Head of caudate nucleus (tissue), 42 donors: ENCODE measurements at places on chromosomes 12 and 14.

DNA sequence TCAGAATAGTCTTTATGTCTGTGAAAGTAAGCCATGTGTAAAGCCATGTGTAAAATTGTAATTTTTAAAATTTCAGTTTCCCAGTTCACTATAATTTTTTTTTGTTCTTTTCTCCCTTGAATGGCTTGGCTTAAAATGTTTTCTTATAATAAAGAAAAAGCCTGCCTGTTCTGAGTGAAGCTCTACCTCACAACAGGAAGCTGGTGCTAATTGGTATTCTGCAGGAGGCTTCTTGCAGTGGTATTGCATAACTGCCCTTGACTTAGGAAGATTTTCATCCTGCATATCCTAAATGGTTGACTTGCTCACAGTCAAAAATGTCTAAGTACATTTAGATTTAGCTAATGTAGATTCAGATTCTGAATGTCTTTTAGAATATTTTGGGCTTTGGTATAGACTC, 49.5 kb downstream of the ATP2A2 start:
- no peak for DNase-seq

DNA sequence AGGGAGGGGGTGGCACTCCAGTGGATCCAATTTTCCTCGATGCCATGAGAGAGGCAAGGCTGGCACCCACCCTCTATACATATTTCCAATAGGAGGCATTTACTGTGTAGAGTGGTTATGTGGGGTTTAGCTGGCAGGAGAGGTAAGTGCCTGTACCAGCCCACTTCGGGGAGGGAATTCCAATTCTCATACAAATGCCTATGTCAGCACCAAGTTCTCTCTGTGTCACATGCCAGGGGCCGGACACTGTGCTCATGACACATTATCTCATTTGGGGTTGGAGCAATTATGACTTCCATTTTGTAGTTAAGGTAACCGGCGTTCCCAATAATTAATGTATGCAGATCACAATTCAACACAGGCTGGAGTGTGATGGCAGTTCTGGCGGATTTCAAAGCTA, 284.3 kb downstream of the KSR2 start:
- DNase-seq, result no peak

DNA sequence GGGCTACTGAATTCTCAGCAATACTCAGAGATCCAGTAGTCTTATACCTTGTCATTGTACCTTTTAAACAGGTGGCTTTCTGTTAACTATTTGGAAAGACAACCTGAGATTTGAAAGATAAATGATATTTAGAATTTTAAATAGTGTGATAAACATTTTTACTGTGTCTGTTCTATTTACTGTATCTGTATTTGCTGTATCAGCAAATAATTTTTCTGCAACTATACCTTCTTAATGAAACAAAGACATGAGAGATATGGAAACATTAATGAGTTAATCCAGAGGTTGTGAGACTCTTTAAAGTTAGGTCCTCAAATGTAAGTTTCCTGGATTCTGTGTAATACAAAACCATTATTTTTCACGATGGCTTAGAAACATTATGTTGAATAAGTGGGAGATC, 249.6 kb downstream of the CCDC59 start:
- no peak for DNase-seq

GRCh38 chr12:123595729-123596128, 6.2 kb upstream of the DDX55 start:
- no peak for DNase-seq

- DNase-seq, result no peak
These were observed 216.8 kb downstream of the ZFP36L1 start for GRCh38 chr14:68576031-68576430.

GRCh38 chr12:82474181-82474797, 116.0 kb downstream of the METTL25 start:
- no peak for DNase-seq

- no peak for DNase-seq
These were observed 17.5 kb downstream of the DYRK4 start for GRCh38 chr12:4579305-4580102.

DNA sequence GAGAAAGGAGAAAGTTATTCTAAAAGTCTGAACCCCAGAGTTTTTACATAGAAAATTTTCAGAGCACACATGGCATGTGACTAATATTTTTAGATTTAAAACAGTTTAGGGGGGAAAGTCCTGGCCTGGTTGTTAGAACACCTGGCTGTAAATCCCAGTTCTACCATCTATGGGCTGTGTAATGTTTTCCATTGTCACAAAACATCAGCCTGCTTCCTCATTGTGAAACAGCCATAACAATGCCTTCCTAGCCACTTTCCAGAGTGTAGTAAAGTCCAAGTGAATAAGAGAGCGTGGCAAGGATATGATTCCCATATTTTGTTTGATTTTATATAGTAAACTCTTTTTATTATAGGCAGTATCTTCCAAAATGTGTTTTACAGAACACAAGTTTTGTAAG, 310.0 kb upstream of the DCN start:
- DNase-seq, result no peak

- no peak for DNase-seq
These were observed 911.7 kb upstream of the TMEM132C start for GRCh38 chr12:127355061-127355841.

DNA sequence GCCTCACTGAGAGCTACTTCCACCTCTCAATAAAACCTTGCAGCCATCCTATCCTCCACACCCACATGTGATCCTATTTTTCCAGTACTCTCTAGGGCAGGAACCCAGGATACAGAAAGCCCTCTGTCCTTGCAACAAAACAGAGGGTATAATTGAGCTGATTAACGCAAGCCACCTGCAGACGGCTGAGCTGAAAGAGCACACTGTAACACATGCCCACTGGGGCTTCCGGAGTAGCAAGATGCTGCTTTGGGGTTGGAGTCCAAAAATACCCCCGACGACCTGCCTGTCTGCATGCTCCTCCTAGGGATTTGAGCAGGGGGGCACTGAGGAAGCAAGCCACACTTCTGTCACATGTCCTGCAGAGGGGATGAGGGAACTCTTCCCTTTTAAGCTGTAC, 401.1 kb upstream of the FOXG1 start:
- no peak for DNase-seq

GRCh38 chr12:80044694-80045046, 54.7 kb upstream of the OTOGL start:
- no peak for DNase-seq

- DNase-seq, result peak; percentile 86
These were observed 414 bp downstream of the UNC79 start for GRCh38 chr14:93431036-93431670.
